ENCODE measurements at places on chromosomes 6 and 20.

- DNase-seq = no peak
Observed at GRCh38 chr20:60372822-60373221, 414.6 kb downstream of the CDH26 start.

GRCh38 chr6:300494-301198 is 8.4 kb downstream of the DUSP22 start:
- no peak for DNase-seq

- no peak for DNase-seq
Observed at GRCh38 chr20:1792274-1792673, 102.9 kb upstream of the SIRPA start.

GRCh38 chr20:57649617-57650015 is 29.4 kb upstream of the ZBP1 start:
- DNase-seq = no peak

GRCh38 chr20:37990571-37991151 is 42.6 kb downstream of the TTI1 start:
- peak; percentile 50 for DNase-seq

DNA sequence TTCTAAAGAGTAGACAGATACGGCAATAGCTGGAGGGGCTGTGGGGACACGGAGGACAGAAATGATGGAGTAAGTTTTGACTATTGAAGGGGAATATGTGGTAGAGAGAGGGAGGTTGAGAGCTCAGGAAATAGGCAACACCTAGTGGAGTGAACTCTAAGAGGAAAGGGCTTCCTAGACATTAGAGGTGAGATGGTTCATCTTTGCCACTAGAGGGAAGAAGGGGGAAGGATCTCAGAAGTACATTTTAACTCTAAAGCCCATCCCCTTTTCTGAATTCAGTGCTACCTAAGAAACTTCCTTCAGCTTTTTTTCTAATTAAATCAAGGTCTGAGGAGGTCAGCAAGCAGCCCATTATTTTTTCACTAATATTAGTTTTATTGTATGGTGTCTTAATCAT is 689.4 kb upstream of the MAP3K7 start:
- no peak for DNase-seq

GRCh38 chr20:25336561-25337422 is 53.8 kb downstream of the ABHD12 start:
- no peak for DNase-seq

GRCh38 chr20:63009988-63010769 is 3.4 kb upstream of the BHLHE23 start:
- peak; percentile 1 for DNase-seq

DNA sequence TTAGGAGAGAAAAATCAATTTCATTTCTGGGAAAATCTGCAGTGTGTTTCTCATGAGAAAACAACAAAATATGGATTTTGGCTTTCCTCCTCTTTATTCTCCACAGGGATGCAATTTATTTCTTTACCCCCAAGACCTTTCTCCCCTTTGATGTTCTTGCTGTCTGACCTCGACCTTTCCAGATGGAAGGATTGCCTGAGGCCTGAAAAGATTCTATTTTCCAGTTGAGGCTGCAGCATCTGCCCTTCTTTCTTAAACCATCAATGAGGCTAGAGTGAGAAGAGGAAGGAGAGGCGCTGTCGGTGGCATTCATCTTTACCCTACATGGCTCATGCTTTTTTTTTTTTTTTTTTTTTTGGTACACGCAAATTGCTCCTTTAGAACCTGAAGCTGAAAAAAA is 344.2 kb upstream of the BTBD3 start:
- no peak for DNase-seq

- DNase-seq = no peak
Observed at GRCh38 chr6:96613291-96613999, 50.5 kb downstream of the FHL5 start.

DNA sequence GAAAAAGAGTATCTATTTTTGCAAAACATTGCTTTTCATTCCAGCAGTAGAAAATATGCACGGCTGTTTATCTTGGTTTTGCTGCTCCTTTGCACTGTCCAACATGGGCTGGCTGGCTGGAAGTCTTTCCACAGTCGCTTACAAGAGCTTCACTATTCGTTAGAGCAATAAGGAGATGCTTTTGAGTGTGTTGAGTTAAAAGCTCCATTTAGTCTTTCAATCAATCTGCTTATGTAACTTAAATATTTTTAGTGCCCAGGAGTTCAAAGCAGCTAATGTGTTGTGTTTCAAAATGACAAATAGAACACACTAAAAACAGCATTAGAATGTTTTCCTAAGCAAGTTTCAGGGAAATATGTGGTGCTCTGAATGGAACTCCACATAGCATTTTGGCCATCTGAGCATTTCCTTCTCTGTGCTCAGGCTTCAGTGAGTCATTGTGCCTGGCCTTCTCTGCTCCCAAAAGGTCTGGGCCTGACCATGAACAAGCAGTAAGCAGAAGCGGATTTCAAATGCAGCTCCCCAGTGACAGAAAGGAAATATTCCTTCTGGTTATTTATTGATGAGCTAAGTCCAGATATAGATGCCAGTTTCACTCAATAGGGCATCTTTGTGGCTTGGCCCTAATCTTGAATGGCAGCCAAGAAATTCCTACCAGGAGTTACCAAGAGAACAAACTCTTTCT is 580.3 kb downstream of the TENT5A start:
- DNase-seq = peak; percentile 56
